HCT116 (cell line): ENCODE measurements at places on chromosomes 16 and 17.

- peak; percentile 40 for DNase-seq
Observed at GRCh38 chr17:34637548-34638525, 58.5 kb downstream of the TMEM132E start.

DNA sequence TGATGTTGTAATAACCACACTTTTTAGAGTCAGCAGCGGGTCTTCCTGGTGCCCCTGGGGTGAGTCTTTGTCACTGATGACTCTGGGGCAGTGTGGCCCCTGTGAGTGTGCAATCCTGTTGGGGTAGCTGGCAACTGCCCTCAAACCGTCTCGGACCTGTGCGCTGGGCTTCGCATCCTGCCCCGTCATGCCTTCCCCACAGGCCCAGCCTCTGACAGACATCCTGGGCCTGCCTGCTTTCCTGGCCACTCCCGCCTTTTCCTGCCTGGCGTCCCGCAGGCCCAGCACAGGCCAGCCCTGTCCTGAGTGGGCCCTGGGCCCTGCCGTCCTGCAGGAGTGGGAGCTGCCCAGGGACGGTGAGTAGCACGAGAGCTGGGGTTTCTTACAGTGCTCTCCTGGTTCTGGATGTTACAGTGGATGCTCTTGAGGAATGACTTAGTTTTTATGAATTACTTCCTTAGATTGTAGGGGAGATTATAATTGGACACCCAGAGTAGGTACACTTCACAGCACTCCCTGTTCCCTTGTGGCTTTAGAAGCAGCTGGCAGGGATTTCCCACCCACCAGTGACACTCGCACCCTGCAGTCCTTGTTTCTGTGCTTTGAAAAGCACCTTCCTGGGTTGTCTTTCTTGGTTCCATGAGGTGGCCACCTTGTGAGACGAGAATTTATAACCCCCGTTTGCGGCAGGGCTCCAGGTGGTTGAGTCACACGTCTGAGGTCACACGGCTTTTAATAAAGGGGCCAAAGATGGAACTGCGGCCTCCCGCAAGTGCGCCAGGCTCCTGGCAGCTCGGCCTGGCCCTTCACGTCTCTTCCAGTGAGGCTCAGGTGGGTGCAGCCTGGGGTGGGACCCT, 50.0 kb upstream of the CAPN15 start:
- no peak for DNase-seq

DNA sequence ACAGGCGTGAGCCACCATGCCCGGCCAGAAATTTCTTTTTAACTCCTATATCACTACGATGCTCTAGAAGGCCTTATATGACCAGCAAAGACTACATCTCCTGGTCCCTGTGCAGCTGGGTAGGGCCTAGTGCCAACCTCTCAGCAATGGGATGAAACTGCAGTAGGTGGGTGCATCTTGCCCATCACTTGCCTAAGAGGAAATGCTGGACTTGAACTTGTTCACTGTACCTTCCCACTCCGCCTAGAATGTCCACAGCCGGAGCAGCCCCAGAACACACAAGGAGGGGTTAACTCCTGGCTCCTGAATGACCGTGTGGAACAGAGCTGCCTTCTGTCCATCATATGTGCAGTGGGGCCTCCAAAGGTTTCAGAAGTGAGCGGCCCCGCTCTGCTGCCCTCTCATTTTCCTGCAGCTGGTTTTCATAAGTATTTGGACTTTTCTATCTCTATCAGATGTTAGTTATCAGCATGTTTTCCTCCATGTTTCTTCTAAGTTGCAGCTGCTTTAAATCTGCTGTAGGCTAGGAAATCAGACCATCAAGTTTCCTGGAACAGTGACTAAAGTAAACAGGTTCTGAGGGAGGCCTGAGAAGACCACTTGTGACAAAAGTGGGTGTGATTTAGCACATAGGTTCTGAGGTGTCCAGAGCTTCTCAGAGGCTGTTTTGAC, 52.5 kb downstream of the WSB1 start:
- DNase-seq: no peak

DNA sequence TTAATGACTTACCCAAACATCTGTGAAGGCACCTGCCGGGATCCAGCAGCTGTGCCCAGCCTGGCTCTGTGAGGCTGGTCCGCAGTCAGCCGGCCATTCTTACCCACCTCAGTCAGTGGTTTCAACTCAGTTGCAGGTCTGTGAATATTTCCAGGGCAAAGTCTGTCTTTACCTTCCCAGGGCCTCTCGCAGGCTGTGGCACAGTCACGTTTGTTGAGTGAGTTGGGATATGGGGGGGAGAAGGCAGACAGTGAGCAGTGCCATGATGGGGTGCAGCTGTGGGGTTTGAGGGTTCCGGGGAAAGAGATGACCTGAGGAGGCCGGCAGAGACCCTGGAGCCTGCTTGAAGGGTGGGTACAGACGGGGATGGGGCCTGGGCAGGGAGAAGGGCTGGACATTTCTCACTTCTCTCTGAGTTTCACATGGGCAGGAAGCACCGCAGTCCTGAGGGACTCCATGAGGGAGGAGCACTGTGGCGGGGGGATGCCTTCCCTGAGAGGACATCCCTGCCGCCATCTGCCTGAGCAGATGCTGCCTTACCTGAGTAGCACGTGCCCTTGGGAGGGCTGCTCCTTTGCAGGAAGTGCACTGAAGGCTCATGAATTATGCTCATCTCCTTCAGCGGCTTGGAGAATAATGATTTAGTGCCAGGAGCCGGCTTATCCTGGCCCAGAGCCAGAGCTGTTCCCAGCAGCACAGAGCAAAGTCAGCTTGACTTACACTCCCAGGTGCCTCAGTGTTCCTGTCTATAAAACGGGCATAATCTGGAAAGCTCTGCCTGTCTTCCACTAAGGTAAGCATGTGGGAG, 48.1 kb downstream of the KSR1 start:
- DNase-seq: no peak

GRCh38 chr17:61420052-61420451, 20.4 kb downstream of the TBX2 start:
- no peak for DNase-seq

DNA sequence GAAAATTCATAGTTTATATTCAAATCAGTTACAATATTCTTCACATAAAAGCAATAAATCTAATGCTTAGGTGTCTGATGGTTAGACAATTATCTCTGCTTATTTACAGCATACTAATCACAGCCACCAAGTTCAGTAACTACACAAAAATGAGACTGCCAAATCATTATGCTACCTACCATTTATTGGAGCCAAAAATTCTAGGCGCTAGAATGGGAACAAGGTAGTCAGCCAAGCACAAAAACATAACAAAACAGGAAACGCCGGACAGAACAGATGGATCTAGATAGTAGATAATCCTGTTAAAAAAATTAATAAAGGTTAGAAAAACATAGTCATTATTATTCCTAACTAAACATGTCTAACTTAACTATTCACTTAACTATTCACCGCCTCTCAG, 3.6 kb downstream of the ARL6IP1 start:
- no peak for DNase-seq

DNA sequence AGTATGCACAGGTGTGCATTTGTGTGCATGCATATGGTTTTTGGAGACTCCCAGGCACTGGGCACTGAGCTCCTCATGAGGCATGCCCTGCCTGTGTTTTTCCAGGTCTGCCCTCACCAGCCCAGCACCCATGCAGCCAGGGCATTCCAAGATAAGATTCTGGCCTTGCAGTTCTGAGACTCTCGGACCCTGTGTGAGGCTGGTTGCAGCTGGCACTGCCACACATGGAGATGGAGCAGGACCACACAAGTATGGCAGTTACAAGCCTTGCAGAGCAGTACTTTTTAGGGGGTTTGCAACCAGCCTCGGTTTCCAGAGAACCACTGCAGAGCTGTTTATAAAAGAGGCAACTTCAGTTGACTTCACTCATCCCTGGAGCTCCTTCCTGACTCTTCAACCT, 10.2 kb downstream of the SLC6A2 start:
- no peak for DNase-seq

DNA sequence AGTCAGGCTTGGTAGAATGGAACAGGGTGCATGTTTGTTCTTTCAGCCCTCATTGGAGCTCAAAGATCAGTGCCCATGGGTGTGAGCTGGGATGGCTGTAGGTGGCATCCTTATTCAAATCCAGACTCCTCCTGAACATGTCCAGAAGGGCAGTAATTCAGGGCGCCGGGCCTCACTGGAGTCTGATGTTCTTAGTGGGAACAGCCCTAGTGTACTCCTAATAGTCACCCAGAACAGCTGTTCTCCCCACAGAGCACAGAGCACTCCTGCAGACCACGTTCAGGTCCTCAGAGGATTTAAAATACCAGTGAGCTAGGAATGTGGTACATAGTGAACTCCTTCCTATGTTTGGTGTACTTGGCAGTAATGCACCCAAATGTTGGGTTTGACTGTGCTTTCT, 96.2 kb downstream of the BANP start:
- DNase-seq: no peak

GRCh38 chr17:37823996-37824395, 79.1 kb upstream of the HNF1B start:
- no peak for DNase-seq

DNA sequence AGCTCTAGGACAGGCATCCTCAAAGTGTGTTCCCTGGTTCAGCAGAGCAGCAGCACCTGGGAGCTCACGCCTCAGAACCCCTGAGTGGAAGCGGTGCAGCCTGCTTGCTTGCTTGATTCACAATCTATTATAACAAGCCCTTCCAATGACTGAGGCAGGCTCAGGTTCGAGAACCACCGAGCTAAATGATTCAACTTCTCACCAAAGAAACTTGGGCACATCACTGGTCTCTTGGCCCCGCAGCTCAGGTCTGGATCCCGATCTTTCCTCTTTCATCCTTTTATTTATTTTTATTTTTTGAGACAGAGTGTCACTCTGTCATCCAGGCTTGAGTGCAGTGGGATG, 24.5 kb downstream of the CLUH start:
- no peak for DNase-seq

DNA sequence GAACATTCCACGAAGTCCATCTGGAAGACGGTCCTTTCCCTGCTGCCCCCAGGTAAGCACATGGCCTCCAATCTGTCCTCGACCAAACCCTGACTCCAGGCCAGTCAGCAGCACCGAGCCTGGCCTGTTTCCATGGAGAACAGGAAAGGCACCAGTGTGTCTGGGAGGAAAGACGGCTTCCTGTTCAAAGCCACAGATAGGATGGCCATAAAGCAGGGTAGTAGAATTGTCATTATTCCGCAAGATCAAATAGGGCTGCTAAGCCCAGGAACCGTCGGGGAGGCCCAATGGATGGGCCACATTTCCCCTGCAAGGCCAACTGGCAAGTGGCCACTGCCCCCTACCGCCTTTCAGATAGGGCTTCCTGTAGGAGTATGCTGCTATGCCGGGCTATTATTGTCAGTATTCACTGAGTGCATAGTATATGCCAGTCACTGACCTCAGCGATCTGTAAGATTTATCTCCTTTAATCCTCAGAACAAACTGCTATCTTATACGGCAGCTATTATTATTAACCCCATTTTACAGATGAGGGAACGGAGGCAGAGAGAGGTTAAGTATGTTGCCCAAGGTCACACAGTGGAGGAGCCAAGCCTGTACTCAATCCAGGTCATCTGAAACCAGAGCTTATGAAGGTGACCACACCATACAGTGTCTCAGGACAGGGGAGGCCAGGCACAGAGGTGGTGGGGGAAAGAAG, 23.0 kb upstream of the PLCG2 start:
- no peak for DNase-seq

- DNase-seq: peak; percentile 63
Observed at GRCh38 chr16:88287219-88287618, 95.5 kb upstream of the ZNF469 start.

- DNase-seq: no peak
Observed at GRCh38 chr16:72947379-72948237, 100.3 kb downstream of the ZFHX3 start.

- DNase-seq: no peak
Observed at GRCh38 chr16:69315486-69316311, 4.5 kb downstream of the VPS4A start.

DNA sequence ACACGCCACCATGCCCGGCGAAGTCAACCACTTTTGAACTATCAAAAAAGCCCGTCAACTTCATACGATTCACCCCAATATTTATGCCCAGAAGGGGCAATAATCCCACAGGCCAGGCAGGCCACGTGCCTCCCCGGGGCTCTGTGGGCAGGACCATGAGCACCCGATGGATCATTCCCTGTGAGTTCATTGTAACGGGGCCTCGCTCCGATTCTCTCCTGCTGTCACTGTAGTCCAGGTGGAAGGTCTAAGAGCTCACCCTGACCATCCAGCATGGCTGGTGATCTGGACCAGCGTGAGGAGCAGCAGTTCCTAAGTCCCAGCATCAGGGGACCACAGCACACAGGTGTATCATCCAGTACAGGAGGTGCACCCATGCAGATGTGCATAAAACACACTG, 77.5 kb upstream of the DOC2B start:
- no peak for DNase-seq

- peak; percentile 40 for DNase-seq
Observed at GRCh38 chr17:80005360-80006338, 30.0 kb downstream of the TBC1D16 start.

- no peak for DNase-seq
Observed at GRCh38 chr17:64449545-64449944, 630 bp downstream of the MILR1 start.

- DNase-seq: no peak
Observed at GRCh38 chr17:17723354-17724261, 42.4 kb downstream of the RAI1 start.
